ENCODE measurements at places on chromosomes 6 and 20.
A peak's percentile ranks its signal among the peaks of the same experiment; 100 is the strongest.

GRCh38 chr6:6610031-6610591 is 21.6 kb downstream of the LY86 start:
- DNase-seq, result peak; percentile 41

DNA sequence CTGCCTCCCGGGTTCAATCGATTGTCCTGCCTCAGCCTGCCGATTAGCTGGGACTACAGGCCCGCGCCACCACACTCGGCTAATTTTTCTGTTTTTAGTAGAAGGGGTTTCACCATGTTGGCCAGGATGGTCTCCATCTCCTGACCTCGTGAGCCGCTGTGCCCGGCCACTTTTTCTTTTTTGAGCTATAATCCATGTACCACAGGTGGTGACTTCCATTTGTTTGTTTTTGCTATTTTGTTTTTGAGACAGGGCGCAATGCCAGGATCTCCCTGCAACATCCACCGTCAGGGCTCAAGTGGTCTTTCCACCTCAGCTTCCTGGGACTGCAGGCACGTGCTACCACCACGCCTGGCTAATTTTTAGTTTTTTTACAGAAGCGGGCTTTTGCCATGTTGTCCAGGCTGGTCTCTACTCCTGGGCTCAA is 8.5 kb downstream of the HSPA1B start:
- DNase-seq, result no peak

DNA sequence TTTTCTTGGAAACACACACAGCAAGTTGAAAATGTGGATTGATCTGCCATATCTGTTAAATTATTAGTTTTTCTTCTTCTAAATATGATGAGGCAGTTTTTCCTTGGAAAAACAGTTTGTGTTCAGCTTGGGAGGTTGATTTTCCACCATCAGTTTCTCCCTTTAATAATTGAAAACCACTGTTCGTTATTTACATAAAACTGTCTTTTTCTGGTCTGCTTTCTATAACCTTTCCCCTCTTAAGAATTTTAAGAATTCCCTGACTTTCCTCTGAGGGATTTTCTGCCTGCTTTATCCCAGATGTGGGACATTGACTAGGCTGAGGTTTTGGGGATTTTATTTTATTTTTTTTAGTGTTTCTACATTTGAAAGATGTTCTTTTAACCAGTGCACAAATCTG is 27.2 kb downstream of the DSE start:
- no peak for DNase-seq

DNA sequence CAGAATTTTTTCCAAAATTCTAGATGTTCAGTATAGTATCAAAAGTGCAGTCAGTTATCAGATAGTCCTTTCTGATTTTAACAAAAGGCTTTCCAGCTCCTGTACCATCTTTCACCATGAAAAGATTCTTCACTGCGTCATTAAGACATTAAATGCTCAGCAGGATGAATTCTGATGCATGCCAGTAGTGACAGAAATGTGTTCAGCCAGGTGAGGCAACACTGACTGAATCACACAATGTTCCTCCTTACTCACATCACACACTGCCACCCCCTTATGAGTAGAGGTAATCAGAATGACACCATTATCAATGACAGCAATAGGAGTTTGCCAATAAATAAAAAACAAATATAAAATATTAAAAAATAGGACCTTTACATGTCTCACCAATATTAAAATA is 426.6 kb upstream of the PLCB4 start:
- no peak for DNase-seq

DNA sequence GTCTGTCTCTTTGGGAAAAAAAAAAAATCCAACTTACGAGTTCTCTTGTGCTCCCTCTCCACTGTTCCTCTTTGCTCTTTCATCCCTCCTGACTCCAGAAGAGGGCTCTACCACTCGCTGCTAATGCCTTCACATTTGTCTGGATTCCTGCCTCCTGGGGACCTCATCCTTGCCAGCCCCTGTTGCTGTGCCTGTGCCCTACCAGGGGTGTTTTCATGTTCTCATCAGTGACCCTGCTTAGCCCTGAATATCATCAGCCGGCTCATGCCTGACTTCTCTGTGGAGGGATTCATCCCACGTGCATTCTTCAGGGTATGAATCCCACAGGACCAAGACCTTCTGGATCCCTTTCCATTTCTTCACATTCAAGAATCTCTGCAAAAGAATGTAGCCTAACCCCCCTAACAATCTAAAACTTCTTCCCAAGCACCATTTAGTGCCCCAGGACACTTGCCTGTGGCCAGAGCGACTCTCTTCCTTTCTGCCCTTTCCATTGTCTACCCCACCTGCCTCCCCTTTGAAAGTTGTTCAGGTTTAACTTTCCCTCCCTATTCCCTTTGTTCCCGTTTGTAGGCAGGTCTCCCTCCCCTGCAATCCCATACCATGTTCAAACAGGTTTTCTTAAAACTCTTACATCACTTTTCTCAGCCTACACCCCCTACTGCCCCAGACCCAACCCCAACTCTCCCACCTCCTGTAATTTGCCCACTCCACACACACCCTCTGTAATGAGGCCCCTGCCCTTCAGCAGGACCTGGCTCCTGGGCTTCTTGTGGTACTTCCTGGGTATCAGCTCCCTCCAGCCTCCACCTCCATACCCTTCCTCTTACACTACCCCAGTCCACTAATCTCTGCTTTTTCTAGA is 50.2 kb downstream of the RREB1 start:
- DNase-seq, result no peak

GRCh38 chr6:6820641-6821238 is 232.2 kb downstream of the LY86 start:
- DNase-seq, result no peak

- DNase-seq, result no peak
Measured at GRCh38 chr6:56764081-56764566, 121.4 kb upstream of the DST start.

DNA sequence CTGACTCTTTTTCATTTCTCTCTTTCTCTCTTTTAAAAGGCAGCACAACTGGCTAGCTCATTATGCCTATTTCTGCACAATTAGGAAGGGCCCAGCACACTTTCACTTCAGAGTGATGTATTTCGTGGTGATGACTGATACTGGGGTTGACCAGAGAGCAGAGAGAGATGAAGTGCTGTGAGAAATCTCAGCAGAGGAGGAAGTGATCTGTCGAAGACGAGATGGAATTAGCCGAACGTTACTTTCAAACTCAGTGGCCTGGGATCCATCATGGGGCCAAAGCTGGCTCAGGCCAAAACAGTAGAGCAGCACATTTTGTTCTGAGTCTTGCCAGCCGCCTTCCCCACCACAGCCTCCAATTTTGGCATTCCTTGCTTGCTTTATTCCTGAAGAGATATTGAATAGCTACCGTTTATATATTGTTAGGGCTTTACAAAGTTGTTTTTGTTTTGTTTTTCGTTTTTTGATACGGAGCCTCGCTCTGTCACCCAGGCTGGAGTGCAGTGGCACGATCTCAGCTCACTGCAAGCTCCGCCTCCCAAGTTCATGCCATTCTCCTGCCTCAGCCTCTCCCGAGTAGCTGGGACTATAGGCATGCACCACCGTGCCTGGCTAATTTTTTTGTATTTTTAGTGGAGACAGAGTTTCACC is 213.2 kb upstream of the ECI2 start:
- no peak for DNase-seq

DNA sequence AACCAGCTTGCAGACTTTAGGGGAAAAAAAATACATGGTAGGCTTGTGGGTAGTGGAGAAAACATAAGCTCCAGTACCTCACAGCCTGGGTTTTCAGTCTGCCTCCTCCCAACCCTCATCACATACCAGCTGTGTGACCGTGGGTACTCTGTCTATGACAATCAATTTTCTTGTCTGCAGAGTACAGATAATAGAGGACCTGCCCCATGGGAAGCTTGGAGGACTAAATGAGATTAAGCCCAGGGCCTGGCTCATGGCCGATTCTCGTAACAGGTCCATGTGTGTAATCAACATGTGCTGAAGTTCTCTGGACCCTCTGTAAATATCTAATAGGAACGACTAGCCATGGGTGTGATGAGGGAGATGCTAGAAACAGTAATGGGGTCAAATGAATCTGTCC is 34.0 kb downstream of the NT5E start:
- no peak for DNase-seq

DNA sequence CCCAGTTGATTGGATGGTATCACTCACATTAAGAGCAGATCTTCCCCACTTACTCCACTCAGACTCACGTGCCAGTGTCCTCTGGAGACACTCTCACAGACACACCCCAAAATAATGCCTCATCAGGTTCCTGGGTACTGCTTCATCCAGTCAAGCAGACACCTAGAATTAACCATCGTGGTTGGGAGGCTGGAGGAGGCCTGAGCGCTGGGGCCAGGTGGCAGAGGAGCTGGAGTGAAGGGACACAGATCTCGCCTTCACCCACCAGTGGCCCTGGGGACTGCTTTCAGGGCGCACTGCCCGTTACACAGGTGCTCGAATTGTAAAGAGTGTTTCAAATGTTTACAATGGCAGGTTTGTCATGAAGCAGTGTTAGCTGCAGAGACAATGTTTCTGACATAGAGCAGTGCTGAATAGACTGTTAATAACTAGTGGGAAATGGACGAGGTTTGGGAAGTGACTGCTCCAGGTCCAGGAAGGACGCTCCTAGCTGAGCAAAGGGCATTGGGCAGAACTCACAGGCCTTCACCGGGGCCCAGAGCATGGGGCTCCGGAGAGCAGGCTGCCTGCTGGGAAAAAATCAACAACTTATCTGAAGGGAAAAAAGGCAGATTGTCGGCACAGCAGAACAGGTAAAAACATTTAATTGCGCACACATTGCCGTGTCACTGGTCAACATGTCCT is 38.4 kb downstream of the TMEM242 start:
- no peak for DNase-seq

DNA sequence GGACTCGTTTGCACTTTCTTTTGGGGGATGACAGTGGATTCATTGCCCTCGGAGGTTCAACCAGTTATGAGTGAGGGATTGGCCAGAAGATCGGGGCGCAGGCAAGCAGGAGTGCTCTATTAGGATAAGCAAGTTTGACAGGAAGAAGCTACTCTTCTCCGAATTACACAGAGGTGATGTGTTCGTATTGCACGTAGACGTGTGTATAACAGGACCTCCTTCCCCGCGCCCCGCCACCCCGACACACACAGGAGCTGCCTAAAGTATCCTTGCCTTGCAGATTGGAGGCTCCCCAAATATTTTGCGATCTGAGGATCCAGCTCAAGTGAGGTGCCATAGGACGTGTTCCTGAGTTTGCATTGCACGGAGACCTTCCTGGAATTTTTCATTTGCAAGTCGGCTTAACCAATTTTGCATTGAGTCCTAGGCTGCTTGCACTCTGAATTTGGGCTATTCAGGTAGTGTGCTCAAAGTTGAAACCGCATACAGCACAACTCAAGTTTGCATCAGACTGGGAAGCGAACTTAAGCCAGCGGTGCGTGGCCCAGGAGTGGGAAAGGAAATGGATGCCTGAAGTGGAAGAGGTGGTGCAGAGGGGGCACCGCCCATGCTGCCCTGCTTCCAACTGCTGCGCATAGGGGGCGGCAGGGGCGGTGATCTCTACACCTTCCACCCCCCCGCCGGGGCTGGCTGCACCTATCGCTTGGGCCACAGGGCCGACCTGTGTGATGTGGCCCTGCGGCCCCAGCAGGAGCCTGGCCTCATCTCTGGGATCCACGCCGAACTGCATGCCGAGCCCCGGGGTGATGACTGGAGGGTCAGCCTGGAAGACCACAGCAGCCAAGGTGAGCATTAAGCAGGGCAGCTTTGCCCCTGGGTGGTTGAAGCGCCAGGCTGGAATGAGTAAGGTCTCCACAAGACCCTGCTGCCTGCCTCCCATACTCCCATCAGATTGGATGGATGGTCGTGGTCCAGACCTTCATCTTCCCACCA is 770 bp downstream of the TCF19 start:
- peak; percentile 24 for DNase-seq

DNA sequence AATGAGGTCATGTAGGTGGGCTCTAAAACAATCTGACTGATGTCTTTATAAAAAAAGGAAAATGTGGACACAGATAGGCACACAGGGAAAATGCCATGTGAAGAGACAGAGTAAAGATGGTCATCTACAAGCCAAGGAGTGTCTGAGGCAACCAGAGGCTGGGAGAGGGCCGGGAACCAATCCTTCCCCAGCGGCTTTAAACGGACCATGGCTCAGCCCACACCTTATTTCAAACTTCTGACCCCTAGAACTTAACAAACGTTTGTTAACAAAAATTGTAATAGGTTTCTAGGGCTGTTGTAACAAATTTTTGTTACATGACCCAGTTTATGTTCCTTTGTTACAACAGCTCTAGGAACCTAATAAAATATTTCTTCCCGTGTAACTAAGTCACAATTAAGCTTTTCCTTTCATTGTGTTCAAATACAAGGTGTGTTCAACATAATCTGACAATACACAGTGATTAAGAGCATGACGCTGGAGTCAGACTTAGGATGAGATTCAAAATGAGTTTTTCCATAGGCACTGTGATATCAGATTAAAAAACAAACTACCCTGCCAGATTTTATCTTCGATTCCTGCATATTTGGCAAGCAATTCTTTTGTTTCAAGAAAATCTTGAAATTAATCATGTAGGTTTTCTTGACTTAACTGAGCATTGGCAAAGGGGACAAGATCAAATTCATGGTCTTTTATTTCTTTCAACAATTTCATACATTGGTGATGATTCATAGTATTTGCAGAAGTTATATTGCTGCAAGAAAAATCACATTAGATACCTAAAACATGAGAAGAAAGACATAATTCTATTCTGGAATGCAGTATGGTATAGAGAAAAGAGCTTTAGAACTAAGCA is 169.5 kb upstream of the RIPOR2 start:
- DNase-seq, result no peak

GRCh38 chr6:12719017-12719416 is 2.5 kb downstream of the PHACTR1 start:
- no peak for DNase-seq

DNA sequence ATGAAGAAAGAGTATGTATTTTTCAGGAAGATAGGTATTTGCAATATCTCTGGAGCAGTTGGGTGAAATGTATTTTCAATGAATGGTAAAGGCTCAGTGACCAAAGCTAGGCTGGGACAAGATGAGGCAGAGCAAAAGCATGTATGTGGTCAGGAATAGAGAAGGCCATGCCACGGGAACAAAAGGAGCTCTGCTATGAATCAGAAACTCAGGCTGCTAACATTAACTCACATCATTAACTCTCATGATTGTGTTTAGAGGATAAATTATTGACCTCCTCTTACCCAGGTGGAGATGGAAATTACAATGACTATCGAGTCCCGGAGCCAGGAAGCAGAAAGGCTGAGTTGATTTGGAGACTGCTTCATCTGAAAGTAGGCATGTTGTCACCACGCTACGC is 220.2 kb downstream of the FUT9 start:
- no peak for DNase-seq

DNA sequence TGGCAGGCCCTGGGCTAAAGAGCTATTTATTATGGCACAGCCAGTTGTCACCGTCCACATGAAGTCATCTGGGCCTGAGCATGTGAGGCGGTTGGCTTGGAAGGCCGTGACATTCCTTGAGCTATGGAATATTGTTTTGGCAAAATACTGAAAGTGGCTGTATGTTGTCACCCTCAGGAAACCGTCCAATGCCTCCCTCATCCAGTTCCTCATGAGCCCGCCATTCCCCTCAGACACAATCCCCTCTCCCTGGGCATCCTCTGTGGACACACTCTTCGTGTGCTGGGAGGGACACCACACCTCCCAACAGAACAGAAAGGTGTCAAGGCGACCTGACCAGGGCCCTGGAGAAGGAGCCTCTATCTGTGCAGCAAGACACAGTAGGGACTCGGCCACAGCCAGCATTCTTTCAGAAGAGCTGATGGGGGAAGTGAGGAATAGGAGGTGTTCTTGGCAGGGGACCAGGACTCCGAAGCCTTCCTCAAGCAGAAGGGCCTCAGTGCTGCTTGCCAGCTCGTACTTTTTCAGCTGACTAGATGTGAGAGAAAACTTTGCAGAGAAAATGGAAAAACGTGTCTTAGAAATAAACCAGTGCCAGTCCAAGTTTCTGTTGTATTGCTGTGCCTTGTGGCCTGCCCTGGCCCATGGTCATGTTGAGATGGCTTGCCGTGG is 120.5 kb downstream of the SOD2 start:
- DNase-seq, result no peak
